Prostate gland (tissue), 2 donors: ENCODE measurements at places on chromosomes 4 and X.

DNA sequence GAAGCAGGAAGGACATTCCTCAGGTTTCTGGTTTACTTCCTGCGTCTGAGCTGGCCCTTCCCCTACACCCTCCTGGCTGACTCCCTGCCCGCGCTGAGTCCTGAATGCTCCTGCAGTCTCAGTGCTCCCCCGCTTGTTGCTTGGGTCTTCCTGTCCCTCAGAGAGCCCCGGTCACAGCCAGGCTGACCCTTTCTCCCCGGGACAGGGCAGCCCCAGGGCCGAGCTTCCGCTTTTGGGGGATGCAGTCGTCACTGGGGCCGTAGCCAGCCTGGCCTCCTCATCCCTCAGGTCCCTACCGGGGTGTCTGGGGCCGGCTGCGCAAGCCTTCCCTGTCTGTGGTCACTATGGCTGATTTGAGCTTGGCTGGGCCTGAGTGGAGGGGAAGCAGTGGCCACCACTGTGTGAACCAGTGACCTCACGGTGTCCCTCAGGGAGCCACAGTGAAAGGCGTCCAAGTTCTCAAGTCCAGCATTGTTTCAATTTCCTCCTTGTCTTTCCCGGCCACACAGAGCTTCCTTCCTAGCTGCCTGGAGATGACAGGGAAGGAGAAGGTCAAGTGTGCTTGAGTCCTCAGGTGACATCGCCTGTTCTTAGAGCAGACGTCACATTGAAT, 34.1 kb upstream of the ASMTL start:
- no peak overlapping the region for H3K4me3 ChIP-seq
- DNase-seq: no peak
- no peaks in the 10 kb centered on the region for H3K27me3 ChIP-seq
- H3K36me3 ChIP-seq: no peaks in the 10 kb centered on the region
- H3K27ac ChIP-seq: no peak overlapping the region
- no peaks in the 10 kb centered on the region for H3K4me1 ChIP-seq

GRCh38 chr4:7414736-7415510, 19.8 kb downstream of the PSAPL1 start:
- H3K4me1 ChIP-seq: no peaks in the 10 kb centered on the region
- H3K36me3 ChIP-seq: no peaks in the 10 kb centered on the region
- no peak for DNase-seq

- no peaks in the 10 kb centered on the region for H3K36me3 ChIP-seq
- no peaks in the 10 kb centered on the region for H3K4me1 ChIP-seq
- DNase-seq: no peak
- no peaks in the 10 kb centered on the region for H3K27me3 ChIP-seq
Observed at GRCh38 chr4:78638337-78639172, 87.0 kb downstream of the ANXA3 start.

DNA sequence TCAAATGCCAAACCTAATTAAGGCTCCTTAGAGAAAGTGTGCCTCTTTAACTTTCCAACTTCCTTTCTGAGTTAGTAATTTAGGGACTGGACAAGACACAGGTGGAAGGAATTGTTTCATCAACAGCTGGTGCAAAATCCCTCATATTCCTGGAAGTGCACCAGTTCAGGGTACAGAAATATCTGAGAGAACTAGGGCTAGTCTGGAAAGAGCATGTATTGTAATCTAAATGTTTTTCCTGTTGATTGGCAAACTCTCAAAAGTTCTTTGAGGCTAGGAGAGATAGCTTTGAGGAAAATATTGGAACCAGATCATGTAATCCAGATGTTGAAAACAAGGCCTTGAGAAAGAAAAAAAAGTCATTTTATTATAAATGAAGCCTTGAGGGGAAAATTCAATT, 98.1 kb upstream of the C1GALT1C1 start:
- H3K4me1 ChIP-seq: no peaks in the 10 kb centered on the region
- no peak overlapping the region for H3K4me3 ChIP-seq
- H3K36me3 ChIP-seq: no peaks in the 10 kb centered on the region
- H3K27ac ChIP-seq: no peak overlapping the region

DNA sequence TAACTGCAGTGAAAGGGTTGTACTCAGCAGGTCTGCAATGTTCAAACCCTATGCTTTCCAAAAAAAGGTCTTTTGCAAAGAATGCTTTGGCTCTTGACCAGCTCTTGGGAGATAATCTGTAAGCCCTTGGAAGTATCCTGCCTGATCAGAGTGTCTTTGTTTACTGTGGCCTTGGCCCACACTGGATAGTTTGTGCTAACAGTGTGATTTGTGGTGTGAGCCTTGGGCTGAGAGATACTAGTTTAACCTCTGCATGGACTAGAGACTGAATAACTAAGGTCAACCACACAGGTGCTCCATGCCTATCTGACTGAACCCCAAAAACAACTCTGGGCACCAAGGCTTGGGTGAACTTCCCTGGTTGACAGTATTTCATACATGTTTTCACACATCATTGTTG, 3.6 kb upstream of the MAGED1 start:
- H3K4me3 ChIP-seq: no peak overlapping the region
- H3K27me3 ChIP-seq: no peaks in the 10 kb centered on the region
- H3K36me3 ChIP-seq: no peaks in the 10 kb centered on the region
- no peak for DNase-seq
- H3K4me1 ChIP-seq: no peaks in the 10 kb centered on the region
